Left lung (tissue), 14 donors: ENCODE measurements at places on chromosomes 7 and 10. TPM values are rescaled to one million over a fixed set of nuclear protein-coding genes. Genes with fewer than 3 reads are reported as not detected.

GRCh38 chr10:34333513-34333912 is 481.6 kb downstream of the PARD3 start:
- DNase-seq, result no peak

- no peak for DNase-seq
Observed at GRCh38 chr10:83083831-83084230, 1055.5 kb upstream of the GHITM start.

GRCh38 chr7:50262916-50263690 is 41.4 kb upstream of the IKZF1 start:
- DNase-seq, result no peak

The TMEM213 gene
- 32.8 TPM for total RNA-seq

The TAC1 gene
- not detected for total RNA-seq

GRCh38 chr10:113104047-113104446 is 154.0 kb downstream of the TCF7L2 start:
- no peak for DNase-seq

The ODAD2 gene
- 2.8 TPM for total RNA-seq

The DRGX gene
- 0.45 TPM for total RNA-seq

- no peak for DNase-seq
Observed at GRCh38 chr10:118978316-118978997, 51.1 kb upstream of the NANOS1 start.

The GIMAP8 gene
- 17.1 TPM for total RNA-seq

DNA sequence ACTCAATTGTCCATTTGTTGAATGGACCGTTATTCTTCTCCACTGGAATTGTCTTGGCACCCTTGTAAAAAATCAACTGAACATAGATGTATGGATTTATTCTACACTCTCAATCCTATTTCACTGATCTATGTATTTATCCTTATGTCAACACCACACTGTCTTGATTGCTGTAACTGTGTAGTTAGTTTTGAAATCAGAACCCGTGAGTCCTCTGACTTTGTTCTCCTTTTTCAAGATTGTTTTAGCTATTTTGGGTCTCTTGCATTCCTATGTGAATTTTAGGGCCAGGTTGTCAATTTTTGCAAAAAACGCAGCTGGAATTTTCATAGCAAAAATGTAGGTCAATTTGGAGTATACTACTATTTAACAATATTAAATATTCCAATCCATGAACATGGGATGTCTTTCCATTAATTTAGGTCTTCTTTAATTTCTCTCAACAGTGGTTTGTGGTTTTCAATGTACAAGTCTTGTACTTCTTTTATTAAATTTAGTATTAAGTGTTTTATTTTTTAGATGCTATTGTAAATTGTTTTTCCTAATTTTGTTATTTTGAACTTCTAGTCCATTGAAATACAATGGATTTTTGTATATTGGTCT is 10.0 kb downstream of the CAMK2B start:
- no peak for DNase-seq

The METTL27 gene
- total RNA-seq, result 2.6 TPM

The GIMAP7 gene
- total RNA-seq, result 16.7 TPM

DNA sequence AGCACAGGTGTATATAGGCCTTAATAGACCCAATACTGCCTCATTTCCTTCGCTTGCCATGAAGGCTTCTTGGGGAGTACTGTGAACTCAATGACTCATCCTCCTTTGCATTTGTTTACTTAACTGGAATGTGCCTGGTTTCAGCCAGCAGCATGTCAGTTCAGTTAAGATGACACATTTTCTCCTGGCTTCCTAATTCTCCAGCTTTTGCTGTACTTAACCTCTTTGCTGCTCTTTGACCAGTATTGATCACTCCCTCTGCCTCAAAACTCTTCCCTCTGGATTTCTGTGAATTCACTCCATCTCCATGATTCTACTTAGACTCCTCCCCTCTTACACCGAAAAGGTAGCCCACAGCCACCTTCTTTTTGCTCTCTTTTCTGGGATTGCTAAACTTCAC is 135.7 kb downstream of the MAGI2 start:
- DNase-seq, result no peak

GRCh38 chr7:15332956-15333355 is 228.9 kb downstream of the AGMO start:
- DNase-seq, result no peak

The PNLIPRP3 gene
- 0.42 TPM for total RNA-seq

The FLNC gene
- total RNA-seq, result 23.7 TPM

GRCh38 chr7:50853311-50853710 is 70.6 kb upstream of the GRB10 start:
- no peak for DNase-seq

The TSPAN15 gene
- 67.9 TPM for total RNA-seq

- no peak for DNase-seq
Observed at GRCh38 chr7:55966851-55967250, 2.5 kb downstream of the NIPSNAP2 start.

The AGR2 gene
- 182 TPM for total RNA-seq

The KLF14 gene
- total RNA-seq, result 0.29 TPM

DNA sequence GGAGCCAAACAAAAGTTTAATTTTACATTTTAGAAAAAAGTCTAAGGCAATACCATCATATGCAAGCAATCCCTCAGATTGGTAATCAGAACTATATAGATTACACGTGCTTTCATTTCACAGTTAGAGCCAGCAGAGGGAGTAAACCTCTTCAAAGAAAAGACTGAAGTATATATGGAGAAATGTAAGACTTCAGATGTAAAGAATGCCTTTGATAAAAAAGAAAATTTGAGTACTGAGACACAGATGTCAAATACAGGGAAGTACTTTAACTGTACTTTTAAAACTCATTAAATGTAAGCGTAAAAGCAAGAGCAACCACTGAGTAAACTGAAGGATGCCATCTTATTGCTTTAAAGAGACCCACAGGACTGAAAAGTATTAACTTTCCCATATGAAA is 101.4 kb upstream of the FAM133B start:
- no peak for DNase-seq

The CLDN3 gene
- total RNA-seq, result 35.9 TPM

The TEX36 gene
- 0.26 TPM for total RNA-seq

DNA sequence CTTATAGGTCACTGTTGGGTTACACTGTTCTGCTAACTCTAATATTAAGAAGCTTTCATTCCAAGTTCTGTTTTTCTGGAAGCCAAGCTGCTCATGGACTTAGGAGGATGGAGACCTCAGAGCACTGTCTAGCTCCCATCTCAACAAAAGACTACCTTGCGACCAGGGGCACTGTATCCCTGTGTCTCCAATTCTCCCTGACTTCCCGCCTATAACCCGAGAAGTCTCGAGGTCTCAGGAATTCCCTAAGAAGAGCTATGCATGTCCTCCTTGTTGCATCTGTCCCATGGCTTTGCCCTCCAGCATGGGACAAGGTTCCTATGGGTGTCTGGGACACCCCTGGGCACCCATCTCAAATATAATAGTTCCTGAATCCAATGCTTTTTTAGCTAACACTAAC is 31.2 kb downstream of the BTBD16 start:
- DNase-seq, result no peak

GRCh38 chr7:102122026-102122425 is 164.6 kb upstream of the SH2B2 start:
- DNase-seq, result no peak

The OR2A2 gene
- not detected for total RNA-seq

DNA sequence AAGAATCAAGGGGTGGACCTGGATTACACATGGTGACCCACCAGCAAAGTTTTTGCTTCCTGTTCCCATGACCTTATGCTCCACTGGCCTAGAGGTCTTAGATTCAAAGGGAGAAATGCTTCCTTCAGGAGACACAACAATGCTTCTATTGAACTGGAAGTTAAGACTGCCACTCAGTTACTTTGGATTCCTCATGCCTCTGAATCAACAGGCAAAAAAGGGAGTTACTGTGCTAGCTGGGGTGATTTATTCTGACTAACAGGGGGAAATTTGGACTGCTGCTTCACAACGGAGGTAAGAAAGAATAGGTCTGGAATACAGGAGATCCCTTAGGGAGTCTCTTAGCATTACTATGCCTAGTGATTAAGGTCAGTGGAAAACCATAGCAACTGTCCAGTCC is 10.3 kb downstream of the TMEM229A start:
- no peak for DNase-seq

The VPS37D gene
- total RNA-seq, result 2.0 TPM

GRCh38 chr7:5691606-5692005 is 89.9 kb downstream of the RNF216 start:
- DNase-seq, result no peak

- no peak for DNase-seq
Observed at GRCh38 chr7:141641876-141642275, 60.1 kb downstream of the DENND11 start.

DNA sequence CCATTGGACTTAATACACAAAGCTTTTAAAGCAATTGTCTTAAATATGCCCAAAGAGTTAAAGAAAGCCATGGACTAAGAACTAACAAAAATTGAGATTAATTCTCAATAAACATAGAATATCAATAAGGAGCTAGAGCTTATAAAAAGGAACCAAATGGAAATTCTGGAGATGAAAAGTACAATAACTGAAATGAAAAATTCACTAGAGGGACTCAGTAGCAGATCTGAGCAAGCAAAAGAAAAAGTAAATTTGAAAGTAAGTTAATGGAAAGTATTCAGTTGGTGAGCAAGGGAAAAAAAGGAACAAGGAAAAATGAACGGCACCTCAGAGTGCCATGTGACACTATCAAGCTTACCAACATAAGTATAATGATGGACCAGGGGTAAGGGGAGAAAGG is 209.8 kb downstream of the FZD1 start:
- no peak for DNase-seq

The GIMAP6 gene
- total RNA-seq, result 52.7 TPM
